Mesenteric fat pad (tissue), 1 donor: ENCODE measurements at places on chromosomes 16 and 17. TPM values are rescaled to one million over a fixed set of nuclear protein-coding genes. Genes with fewer than 3 reads are reported as not detected.

GRCh38 chr17:64180089-64181073 is 50.4 kb upstream of the ERN1 start:
- DNase-seq: no peak

Gene RNF40
- total RNA-seq: 97.5 TPM

GRCh38 chr16:88451586-88452481 is 1.2 kb upstream of the ZFPM1 start:
- DNase-seq: no peak

GRCh38 chr16:351804-352520 is 561 bp downstream of the AXIN1 start:
- peak; percentile 89 for DNase-seq

- no peak for DNase-seq
Observed at GRCh38 chr17:56994009-56994792, 16.3 kb downstream of the SCPEP1 start.

Gene AOC3
- total RNA-seq: 528 TPM

DNA sequence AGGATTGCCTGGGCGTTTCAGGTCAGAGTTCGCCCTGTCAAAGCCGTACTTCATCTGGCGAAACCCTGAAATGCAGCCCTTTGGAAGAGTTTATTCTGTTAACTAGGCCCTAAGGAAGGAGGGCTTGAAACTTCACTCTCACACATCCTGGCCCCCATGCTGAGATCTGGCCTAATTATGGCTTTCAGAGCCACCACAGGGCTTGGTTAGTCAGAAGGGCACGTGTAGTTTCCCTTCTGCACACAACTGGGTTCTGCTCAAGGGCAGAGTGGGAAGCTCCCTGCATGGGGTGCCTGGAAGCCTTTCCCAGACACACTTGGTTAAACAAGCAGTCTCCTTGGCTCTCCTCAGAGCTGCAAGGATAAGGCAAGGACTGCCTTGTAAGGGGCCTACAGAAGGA is 397.3 kb downstream of the SHISA9 start:
- DNase-seq: no peak

Gene KRTAP4-1
- not detected for total RNA-seq

GRCh38 chr16:85350146-85350728 is 238.0 kb upstream of the CIBAR2 start:
- DNase-seq: no peak

Gene PPY
- total RNA-seq: not detected

Gene NRN1L
- total RNA-seq: not detected

GRCh38 chr16:86639354-86639753 is 61.0 kb downstream of the FOXL1 start:
- DNase-seq: no peak

DNA sequence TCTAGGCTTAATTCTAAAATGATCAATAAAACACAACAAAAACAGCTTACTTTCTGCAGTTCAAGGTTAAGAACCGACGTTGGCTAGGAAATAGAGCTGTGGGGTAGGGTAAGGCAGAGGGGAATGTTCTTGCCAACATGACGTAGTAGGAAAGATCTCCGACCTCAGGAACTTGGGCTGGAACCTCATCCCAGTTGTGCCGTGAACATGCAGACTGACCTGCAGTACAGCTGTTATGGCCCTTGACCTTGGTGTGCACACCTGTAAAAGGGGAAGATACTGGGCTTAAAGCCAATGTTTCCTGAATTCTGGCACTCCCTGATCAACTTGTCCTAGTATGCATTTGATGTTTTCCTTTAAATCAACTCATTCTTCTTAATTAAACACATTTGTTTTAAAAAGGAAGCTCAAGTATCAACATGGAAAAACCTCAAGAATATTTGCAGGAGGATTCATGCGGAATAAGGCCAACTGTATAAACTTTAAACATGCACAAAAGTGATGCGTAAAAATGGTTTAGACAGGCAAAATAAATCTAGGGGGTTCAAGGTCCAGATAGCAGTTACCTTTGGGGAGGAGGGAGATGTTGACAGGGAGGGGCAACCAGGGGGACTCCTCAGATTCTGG is 14.2 kb upstream of the SLC6A2 start:
- no peak for DNase-seq

GRCh38 chr16:66900721-66901441 is 17.8 kb downstream of the CDH16 start:
- no peak for DNase-seq

GRCh38 chr16:14491861-14492529 is 138.1 kb downstream of the PARN start:
- DNase-seq: no peak

GRCh38 chr17:28891201-28891600 is 6.3 kb downstream of the FLOT2 start:
- DNase-seq: no peak

Gene CDRT15
- total RNA-seq: not detected
